Hematopoietic multipotent progenitor cell treated with erythropoietin and hydrocortisone succinate and interleukin-3 and kit ligand, for 17 days (in vitro differentiated cells): ENCODE measurements at places on chromosomes 6 and 20.

DNA sequence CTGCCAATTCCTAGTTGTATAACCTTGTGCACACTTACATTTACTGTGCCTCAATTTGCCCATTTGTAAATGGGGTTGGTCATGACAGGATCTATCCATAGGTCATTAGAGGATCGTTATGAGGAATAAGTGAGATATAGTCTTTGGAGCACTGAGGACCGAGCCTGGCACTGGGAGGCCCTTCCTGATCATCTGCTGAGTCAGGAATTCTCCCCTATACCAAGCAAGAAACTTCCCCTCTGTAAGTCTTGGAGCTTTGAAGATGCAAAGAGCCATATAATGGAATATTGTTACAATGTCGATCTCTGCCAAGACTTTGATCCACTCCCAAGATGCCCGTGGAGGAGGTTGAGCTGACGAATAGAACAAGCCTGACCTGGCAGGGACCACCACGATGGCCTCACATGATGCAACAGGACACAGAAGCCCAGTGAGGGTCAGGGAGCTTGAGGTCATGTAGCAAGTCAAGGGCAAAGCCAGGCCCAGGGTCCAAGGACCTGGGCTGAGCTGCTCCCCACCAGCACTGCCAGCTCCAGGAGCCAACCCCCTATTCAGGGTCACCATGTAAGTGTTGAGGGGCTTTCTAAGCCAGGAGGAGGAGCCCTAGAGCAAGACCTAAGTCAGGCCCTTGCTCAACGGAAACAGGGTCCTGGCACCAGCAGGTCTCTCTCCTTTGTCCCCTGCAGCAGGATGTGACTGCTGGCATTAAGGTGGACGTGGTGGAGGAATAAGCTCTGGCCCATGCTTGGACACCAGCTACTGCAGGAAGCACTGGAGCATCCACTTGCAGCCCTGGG, 16.7 kb downstream of the PDRG1 start:
- DNase-seq, result no peak

DNA sequence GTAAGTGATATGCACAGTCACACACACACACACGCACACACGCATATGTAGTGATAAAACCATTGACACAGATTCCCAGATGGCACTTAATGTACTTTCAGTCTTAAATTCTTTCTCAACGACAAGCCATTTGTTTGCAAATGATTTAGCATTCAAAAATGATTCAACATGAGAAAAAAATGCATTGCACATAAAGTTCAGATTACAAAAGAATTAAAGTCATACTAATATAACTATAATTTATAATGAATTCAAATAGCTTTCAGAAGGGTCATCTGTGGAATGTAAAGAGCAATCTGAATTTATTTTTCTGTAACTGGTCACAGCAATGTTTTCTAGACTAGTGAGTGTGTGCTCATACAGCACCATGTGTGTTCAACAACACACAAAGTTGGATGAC, 521.6 kb upstream of the ZNF337 start:
- DNase-seq, result no peak

GRCh38 chr6:170175644-170176135, 115.2 kb downstream of the DLL1 start:
- DNase-seq, result no peak

DNA sequence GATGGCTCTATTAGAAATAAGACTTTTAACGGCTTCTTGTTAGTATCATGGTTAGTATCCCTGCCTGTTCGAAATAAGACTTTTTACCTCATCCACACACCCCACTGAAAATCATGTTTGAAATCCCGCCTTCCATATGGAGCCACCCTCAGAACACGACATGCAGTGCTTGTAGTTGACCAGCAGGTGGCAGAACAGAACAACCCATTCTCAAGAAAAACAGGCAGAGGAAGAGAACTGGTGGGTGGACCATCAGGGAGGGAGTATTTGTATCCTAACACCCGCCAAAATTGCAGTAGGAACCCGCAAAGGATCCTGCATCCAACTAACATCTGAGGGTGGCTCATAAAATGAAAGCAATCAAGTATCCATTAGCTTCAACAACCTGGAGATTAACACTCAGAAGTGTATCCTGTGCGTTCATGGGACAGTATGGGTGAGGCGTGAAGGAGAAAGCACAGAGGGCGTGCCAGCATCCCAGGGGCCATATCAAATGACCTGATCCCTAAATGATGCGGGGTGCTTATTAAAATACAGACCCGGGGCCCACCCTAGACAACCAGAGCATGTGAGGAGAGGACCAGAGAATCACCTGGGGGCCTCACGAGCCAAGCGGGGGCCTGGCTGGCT, 89.6 kb upstream of the NHSL1 start:
- DNase-seq, result peak; percentile 65

GRCh38 chr20:63183422-63184146, 32.3 kb downstream of the YTHDF1 start:
- DNase-seq, result peak; percentile 47

DNA sequence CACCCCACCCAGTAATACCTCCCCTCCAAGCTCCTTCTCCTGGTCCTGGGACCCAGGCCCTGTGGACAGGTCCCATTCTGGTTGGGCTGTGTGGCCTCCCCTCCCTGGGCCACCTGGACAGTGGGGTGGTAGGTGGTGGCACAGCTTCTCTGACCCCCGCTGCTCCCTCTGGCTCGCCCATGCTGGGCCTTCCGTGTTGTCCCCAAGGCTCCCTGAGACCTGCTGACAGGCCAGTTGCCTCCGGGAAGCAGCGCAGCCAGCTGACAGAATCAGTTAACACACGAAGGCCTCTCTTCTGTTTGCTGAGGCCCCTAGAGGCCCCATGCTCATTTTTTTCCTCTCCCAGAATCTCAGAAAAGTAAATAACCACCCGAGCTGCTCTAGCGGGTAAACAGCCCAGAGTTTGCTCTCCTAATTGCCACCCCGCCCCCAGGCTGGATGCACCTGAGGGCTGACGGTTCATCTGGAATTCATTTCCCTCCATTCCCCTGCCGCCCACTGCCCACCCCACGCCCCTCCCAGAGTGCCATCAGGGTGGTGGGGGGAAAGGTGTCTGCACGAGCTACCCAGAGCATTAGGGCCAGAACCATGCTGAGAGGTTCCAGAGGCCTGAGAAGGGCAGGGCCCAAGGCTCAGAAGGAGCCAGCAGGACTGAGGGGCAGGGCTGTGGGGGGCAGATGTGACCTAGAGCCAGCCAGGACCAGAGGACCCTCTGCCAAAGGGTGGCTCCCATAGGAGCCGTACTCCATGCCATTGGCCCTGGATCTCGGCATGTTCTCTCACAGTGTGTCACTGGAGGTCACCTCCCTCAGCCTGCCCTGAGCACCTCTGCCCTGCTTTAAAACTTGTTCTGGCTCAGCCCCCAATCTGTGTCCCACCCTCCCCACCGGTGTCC, 157.5 kb downstream of the GRM4 start:
- no peak for DNase-seq

DNA sequence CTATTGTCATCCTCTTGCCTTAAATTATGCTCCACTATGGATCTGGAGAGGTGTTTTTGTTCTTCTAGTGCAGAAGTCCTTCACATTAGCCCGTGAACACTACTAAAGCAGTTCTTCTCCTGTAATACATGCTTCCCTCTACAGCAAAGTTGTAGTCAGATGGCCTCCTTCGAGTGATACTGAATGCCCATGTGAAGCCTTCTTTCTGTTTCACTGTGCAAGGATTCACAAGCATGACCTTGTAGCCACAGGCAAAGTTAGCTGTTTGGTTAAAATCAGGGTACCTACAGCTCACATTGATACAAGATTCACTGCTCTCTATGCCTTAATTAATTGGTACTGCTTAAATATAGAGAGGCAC, 47.6 kb downstream of the ARHGAP18 start:
- DNase-seq, result no peak

- no peak for DNase-seq
These were observed 1.4 kb downstream of the NFYA start for GRCh38 chr6:41073968-41074691.

- no peak for DNase-seq
These were observed 694.9 kb downstream of the FRK start for GRCh38 chr6:115365783-115366182.

- DNase-seq, result no peak
These were observed 42.6 kb downstream of the NCOA3 start for GRCh38 chr20:47544240-47544639.
